ENCODE measurements at places on chromosomes 3 and 15.

GRCh38 chr3:107676469-107677309 is 153.9 kb downstream of the BBX start:
- no peak for DNase-seq

DNA sequence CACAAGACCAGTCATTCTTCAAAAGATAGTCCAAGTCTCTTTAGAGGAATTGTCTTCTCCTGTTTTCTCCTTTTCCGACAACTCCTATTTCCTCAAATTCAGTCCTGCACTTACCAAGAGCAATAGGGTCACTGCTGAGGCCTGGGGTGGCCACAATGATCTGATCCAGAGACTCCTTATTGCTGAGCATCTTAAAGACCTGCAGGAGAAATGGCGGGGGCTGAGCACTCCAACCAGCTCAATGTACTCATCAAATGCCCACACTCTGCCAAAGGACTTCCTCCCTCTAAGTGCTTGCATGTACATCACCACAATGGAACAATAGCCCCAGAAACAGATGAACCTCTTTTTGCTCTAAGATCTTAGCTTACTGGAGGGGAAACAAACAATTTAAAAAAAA is 9.6 kb downstream of the UBL7 start:
- DNase-seq, result no peak

- no peak for DNase-seq
Measured at GRCh38 chr15:35329521-35329961, 216.4 kb downstream of the DPH6 start.

DNA sequence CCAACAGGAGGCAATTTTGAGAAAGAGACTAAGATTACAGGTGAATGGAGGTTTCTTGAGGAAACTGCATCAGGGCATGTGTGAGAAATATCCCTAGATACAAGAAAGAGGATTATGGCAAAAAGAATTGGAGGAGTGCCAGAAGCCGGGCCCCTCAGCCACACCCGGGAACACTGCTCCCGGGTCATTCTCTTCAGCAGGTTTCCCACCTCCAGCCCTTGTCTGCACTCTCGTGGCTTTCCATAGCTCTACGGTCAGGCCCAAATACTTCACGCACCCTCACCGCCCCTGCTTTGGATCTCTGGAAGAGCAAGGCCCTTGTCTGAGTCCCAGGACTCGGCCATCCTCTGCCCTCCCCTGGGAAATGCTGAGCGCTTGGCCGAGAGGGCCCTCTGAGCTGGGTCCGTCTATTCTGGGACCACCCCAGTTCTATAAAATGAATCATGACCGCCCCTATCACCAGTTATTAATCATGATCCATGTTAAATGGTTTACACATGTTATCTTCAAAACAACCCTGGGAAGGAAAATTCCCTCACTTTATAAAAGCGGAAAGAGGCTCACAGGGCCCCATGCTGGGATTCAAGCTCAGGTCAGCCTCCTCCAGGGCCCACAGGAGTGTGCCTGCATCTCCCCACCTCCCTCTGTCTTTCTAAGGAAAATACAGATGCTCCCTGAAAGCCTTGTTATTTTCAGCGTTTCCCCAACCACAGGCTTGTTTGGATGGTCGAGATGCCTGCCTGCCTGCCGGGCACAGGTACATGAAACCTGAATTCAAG is 38.8 kb upstream of the SPTBN5 start:
- no peak for DNase-seq

DNA sequence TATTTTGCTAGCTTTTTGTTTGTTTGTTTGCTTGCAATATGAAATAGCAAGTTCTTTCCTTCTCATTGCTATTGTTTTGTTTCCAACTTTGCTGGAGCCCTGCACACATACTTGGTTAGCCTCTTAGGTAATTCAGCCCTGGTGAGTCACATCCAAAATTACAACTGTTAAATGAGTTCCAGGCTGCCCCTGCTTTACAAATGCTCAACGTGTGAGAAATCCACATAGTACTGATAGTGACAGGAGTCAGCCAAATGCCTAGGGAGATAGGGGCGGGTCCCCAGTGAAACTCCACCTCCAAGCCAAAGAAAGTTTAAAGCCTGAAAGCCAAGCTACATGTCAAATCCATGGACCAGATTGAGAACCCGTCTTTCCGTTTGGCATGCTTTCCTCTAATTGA is 81.3 kb upstream of the RNF7 start:
- no peak for DNase-seq

DNA sequence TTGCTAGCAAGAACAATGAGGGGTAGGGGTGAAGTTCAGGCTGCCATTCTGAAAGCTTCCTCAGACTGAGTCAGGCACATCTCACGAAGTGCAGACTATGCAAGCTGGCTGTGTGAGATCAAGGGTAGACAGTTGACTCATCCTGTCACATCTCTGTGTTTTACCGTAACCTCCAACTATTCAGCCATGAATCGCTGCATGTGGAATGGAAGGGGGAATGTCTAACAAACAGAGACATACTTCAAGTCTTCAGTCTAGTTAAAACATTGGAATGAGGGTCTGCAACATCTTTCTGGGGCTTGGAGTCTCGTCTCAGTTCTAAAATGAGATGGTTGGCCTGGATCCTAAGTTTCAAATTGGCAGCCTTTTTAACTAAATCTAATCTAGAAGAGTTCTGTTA is 25.9 kb downstream of the AGTR1 start:
- no peak for DNase-seq

DNA sequence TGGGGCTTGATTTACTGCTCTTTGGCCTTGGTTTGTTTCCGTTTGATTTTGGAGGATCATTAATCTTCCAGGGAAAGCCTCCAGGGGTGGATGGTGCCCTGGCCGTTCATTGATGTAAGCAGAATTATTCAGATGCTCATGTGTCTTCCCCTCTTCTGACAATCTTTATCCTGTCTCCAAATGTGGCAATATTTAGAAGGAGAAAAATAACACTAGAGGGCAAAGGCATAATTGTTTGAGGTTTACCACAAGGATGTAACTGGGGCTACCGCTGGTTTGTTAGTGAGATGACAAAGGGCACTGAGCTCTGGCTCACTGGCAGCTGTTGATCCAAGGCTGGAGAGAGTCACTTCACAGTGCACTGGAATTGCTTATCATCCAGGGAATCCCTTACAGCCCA is 18.2 kb upstream of the PLCL2 start:
- no peak for DNase-seq

- no peak for DNase-seq
Measured at GRCh38 chr3:129911261-129911861, 17.9 kb upstream of the TMCC1 start.

- DNase-seq, result peak; percentile 62
Measured at GRCh38 chr15:48896869-48897814, 19.2 kb downstream of the EID1 start.

DNA sequence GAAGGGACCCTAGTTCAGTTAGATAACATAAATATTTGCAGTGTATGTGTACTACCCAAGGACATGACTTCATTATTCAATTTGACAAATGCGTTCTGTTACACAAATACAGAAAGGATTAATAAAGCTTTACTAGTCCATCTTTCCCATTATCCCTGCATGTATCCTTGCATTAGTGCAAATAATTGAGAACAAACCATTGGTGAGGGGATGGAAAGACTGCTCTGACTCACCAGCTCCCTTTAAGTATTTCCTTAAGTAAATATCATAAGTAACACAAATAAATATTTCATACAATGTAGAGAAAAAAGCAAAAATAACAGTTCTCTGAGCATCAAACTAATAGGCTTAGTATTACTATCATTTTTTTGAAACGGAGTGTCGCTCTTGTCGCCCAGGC is 1.9 kb upstream of the GPD1L start:
- no peak for DNase-seq

GRCh38 chr3:158781191-158781590 is 20.7 kb upstream of the MFSD1 start:
- DNase-seq, result no peak

- DNase-seq, result no peak
Measured at GRCh38 chr15:65790694-65791334, 1.3 kb downstream of the DENND4A start.

DNA sequence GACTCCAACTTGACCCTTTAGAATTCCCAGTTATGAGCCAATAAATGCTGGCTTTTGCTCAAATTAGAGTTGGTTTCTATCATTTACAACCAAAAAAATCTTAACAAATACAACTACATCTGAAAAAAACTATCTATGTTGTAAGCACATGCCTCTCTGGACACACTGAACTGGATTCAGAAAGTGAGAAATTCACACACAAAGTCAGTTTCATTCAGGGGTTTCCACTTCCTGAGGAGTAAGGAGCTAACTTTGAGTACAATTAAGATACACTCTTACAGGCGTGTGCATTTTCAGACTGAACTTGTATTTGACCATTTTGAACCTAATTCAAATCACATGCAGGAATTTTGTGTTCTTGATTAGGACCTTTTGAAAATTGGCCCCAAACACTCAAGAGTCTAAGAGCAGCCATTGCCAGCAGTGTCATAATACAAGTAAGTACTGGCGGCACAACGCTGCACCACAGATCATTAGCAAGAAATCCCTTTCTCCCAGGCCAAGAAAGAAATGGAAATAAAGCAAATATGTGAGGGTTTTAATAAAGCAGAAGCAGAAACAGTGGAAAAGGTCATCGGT is 31.2 kb downstream of the LINS1 start:
- DNase-seq, result no peak

- no peak for DNase-seq
Measured at GRCh38 chr3:148881286-148881685, 16.2 kb downstream of the CPA3 start.

DNA sequence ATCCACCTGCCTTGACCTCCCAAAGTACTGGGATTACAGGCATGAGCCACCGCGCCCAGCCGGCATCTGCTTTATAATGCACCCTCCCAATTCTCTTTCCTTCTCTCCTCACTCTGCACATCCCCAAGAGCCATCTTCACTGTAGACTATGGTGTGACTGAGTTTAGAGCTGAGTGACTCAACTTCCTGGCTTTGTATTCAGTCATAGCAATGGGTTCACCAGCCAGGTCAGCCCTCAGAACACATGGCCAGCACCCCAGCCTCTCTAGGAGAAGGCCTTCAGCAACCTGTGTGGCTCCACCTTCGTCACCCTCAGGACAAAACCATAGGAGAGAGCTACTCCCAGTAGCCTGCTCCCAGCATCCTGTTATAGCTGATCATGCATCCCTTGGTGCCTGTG is 33.0 kb downstream of the ARID3B start:
- no peak for DNase-seq

DNA sequence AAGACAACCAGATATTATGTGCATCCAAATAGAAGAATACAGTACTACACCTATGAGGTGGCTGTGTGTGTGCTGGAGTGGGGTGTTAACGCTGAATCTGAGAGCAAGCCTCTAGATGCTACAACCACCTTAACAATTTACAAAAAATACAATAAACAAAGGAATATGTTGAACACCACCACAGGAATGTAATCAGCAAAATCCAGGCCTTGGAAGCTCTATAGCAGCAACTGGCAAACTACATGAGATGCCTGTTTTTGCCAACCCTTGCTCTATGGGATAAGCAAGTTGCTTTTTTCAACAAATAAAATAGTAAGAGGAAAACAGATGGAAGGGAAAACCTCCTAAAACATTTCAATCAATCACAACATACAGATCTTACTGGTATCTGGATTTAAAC is 23.9 kb downstream of the SLTM start:
- no peak for DNase-seq

- DNase-seq, result no peak
Measured at GRCh38 chr15:71003319-71003718, 110.7 kb downstream of the LRRC49 start.

DNA sequence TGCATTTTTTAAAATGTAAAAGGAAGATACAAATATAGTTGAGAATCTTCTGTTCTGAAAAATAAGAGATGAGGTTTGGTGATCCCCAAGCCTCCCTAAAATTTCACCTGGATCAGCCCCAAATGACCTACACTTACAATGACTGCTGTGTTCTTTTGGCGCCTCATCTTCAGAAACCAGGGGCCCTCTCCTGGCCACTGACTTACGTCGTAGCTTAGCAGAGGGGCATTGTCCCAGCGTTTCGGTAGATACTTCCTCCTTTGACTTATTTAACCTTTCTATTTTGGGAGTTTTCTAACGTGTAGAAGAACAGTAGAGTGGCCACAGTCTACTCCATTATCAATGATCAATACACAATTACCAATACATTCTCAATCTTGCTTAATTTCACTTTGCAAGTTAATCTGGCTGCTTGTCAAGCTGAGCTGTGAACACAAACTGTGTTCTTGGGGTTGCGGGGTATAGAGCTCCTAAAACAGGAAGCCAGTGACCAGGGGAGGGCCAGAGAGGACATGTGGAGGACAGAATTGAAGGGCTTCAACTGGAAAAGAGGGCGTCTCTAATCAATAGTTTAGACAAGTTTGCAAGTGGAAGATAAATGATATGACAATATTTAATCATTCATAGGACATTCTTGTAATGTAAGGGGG is 419.5 kb downstream of the LPP start:
- DNase-seq, result no peak

GRCh38 chr3:6791161-6791560 is 69.8 kb upstream of the GRM7 start:
- DNase-seq, result no peak

DNA sequence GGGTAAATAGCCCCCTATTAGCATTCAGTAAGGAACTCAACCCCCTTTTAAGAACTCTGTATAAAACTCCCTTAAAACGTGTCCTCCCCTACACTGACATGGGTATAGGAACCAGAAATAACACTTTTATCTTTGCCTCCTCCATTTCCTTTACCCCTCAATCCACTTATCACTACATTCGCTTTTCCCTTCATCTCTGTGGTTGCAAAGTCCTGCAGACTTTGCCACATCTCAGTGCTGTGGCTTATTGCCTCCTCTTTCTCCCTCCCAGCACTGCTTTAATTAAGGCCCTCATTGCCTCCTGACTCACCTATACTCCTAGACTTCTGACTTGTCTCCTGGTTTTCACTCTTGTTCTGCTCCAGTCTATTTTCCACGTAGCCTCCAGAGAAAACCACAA is 94.3 kb upstream of the GADL1 start:
- no peak for DNase-seq

DNA sequence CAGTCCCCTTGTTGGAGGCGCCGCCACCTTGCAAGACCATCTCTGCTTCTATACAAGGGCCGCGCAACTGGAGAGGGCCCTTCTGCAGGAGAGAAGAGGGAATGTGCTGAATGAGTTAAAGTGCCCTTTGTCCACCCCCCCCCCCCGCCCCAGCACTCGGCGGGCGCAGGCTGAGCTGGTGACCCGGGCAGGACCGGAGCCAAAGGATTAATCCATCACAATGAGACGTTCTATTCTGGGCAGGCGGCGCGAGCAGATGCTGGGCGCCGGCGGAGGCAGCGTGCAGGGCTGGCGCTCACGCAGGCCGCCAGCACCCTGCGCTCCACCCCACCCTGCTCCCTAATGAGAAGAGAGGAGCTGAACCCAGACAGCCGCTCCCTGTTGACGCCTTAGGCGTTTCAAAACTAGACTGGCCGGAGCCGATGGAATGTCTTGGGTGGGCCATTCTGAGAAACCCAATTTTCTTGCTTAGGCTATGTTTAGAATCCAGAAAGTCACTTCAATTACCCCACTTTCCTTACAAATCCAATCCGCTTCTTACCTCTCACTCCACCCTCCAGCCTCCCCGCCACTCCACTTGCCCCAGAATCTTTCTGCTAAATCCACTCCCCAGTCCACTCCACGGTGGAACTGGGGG is 32.9 kb downstream of the GJD2 start:
- peak; percentile 75 for DNase-seq
